WTC11 (cell line): ENCODE measurements at places on chromosomes 5 and 9. TPM values are rescaled to one million over a fixed set of nuclear protein-coding genes. Genes with fewer than 3 reads are reported as not detected.

DNA sequence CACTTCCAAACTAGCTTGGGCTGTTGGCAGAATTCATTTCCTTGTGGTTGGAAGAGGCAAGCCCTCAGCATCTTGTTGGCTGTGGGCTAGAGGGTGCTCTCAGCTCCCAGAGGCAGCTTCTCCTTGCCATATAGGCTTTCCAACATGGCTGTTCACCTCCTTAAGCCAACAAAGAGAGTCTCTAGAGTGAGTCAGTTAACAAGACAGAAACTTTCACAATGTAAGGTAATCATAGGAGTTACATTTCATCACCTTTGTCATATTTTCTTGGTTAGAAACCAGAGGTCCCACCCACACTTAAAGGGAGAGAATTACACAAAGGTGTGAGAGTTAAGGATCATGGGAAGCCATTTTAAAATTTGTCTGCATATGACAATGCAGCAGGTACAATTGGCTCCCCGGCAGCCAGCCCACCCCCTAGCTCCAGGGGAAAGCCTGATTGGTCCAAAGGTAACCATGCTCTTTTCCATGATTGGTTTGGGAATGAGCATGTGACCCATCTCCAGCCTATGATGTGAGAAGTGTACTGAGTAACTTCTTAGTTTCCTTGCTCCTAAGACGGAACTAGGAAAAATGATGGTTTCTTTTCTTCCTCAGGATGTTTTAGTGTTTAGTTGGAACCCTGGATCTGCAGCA is 109.8 kb upstream of the MSX2 start:
- DNase-seq, result no peak

DNA sequence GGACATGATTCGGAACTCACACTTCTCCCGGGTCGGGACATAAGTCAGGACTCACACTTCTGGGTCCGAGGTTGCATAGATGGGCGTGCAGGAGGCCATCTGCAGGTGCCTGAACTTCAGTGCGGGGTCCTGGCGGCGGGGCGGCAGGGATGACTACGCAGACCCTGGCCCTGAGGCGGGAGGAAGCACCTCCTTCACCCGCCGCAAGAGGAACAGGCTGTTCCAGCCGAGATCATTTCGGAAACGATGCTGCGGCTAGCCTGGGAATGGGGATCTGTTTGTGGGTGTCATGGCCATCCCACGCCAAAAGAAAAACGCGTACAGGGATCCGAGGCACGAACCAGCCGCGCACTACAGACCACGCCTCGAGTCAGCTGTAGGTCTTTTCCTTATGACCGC is 196.6 kb downstream of the TTLL11 start:
- no peak for DNase-seq

DNA sequence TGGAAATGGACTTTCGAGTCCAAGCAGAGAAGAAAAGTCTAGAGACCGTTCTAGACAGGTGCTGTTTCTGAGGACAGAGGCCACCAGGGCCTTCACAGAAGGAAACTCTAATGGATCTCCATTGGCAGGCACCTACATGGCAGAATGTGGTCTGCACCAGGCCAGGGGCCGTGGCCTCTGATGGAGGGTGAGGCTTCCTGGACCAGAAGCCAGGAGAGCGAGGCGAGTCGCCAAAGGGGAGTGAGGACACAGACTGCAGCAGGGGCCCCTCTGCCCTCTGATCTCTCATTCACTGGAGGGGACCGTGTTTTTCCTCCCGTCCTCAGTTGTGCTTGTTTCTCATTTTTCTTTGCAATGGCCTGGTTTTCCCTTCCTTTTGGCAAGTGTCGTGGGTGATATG is 41.1 kb downstream of the ALG2 start:
- DNase-seq, result no peak

DNA sequence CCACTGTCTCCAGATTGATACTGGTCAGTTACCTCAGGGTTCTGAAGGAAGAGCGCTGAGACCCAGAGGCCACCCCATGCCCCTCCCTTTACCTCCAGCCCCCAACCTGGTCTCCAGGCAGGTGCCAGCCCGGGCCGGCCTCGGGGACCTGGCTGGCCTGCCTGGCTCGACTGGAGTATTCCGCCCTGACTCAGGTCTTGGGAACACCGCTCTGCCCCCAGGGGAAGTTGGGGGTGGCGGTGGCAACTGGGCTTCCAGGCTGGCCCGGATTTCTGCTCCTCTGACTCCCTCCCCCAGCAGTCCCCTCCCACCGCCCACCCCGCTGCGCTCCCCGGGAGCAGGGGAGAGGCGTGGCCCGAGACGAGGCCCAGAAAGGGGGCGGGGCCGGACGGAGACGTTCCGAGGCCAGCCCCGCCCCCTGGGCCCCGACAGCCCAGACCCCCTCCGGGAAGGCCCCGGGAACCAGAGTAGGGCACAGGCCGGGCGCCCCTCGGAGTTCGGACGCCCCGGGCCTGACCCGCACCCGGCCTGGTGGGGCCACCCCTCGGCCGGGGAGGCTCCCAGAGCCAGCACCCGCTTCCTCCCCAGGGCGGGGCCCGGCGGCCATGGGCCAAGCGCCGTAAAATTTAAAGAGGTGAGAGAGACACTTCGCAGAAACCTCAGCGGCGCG is 82.5 kb upstream of the ZBTB43 start:
- DNase-seq, result peak; percentile 88

GRCh38 chr5:159187719-159188118 is 21.6 kb downstream of the RNF145 start:
- no peak for DNase-seq

- no peak for DNase-seq
These were observed 519.9 kb downstream of the SEMA5A start for GRCh38 chr5:9025942-9026341.

DNA sequence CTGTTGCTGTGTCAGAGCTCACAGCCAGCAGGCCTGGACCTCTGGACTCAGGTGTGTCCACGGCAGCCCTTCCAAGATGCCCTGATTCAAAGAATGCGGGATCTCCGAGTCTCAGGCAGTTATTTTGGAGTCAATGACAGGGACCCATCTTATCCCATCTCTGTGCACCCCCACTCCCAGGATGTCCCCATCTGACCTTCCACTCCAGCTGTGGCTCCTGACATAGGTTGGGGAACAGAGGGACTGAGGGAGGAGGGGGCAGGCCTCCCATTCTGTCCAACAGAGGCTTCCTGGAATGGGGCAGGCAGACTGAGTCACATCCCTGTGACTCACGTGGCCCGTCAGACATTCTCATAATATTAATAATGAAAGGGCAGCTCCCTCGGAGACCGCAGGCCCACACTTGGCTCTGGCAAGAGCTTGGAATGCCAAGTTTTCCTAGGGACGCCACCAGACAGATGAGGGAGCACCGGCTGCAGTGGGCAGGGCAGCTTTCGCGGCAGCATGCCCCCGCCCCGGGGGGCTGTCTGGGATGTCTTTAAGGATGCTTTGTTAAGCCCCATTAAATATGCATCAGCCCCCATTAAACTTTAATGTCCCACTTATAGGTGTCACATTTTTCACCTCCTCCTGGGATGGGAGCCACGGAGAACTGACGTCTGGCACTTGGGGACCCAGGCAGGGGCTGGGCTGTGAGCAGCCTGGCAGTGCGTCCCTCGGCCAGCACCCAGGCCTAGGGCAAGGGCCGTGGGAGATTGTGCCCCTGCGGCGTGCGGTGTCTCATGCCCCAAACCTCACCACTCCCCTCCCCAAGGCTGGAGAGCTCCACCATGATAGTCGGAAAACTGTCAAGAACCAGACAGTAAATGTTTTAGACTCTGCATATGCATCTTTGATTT is 23.6 kb upstream of the FIBCD1 start:
- DNase-seq, result no peak

The GPR151 gene
- not detected in 3 replicates for total RNA-seq

DNA sequence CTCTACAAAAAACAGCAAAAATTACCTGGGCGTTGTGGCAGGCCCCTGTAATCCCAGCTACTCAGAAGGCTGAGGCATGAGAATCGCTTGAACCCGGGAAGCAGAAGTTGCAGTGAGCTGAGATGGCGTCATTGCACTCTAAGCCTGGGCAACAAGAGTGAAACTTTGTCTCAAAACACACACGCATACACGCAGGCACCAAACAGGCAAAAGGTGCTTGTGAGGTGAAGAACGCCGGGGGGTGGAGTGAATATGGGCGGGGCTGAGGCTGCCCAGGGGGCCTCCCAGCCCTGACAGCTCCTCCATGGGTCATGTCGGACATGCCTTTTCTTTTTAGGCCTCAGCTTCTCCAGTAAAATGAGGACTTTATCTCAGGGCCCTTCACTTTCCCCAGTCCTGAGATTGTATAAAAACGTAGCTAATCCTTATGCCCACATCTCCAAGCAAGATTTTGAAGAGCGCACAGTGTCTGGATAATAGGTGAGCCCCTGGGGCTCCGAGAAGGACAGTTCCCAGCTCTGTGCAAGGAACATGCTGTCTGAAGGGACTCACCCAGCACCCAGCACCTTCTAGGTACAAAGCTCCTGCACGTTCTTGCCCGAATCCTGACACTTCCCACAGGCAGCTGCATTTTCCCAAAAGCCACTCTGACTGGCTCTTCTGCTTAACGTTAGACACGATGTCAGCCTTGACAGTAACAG is 168.3 kb downstream of the COL23A1 start:
- DNase-seq, result no peak

The TRIM7 gene
- total RNA-seq, result 0.64 to 1.4 TPM (median 0.98 TPM) in 3 replicates

DNA sequence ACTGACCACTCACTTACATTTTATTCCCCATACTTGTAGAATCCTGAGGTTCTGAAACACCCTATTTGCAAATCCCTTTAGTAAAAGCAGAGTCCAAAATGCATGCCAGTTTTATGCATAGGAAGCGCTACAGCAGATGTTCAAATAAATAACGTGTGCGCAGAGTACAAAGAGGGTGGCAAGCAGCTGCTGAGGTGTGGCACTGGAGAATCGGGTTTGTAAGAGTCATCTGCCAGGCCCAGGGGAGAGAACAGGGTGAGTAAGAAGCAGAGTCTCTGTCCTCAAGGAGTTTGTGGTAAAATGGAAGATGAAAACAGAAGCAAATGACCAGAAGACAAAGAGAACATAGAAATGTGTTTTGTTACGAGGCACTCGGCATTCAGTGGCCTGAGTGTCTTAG is 288.8 kb downstream of the GLIS3 start:
- DNase-seq, result no peak

The LCN1 gene
- not detected in 3 replicates for total RNA-seq

The HTR4 gene
- not detected in 3 replicates for total RNA-seq

- DNase-seq, result no peak
These were observed 81.0 kb upstream of the EQTN start for GRCh38 chr9:27377811-27378456.

The IFNB1 gene
- not detected in 3 replicates for total RNA-seq

- no peak for DNase-seq
These were observed 419.7 kb downstream of the CHSY3 start for GRCh38 chr5:130323804-130324454.

DNA sequence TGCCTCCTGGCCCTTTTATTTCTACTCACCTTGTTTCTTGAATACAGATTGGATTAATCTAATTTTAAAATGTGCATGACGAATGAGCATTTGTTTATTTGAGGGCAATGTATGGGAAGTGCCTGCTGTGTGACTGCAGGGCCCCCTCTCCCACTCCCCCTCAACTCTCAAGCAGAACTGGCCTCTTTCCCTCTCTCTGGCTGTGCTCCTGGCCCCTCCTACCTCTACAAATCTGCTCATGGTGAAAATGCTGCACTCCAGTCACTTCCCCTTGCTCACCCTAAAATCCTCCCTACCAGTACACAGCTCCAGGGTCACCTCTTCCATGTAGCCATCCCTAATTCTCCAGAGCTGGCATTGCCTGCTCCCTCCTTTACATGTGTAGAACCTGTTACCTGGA is 17.2 kb upstream of the NDST1 start:
- no peak for DNase-seq

The SLC25A2 gene
- total RNA-seq, result 0.24 TPM in 1 of 3 replicates, not detected in the others

- no peak for DNase-seq
These were observed 21.3 kb downstream of the FGF1 start for GRCh38 chr5:142664636-142665035.

DNA sequence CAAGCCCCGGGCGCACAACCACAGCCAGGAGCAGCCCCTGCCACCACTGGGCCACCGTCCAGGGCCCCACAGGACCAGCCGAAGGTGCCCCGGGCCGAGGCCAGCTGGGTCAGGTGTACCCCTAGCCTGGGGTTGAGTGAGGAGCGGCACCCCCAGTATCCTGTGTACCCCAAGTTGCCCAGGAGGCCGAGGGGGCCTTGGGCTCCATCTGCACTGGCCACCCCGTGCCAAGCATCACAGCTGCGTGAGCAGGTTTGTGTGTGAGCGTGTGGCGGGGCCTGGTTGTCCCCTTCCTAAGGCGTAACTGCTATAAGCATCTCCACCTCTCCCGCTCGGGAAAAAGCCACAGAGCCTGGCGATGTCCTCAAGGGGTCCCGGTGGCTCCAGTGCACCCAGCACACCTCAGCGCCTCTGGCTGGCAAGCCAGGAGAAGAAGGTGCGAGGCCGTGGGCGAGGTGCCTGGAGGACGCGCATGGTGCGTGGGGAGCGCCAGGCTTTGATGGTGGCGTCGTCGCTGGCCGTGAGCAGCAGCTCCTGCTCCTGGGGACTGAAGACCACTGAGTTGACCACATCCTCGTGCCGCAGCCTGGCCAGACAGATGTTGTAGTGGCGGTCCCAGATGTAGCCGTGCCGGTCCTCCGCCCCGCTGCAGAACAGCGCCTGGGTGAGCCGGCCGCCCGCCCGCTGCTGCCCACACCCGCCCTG is 3.9 kb downstream of the FBXW5 start:
- DNase-seq, result no peak

The GRXCR2 gene
- total RNA-seq, result not detected in 3 replicates

The SNCAIP gene
- total RNA-seq, result 9.2 to 10.0 TPM (median 9.7 TPM) in 3 replicates

The IFNA2 gene
- total RNA-seq, result not detected in 3 replicates

The GZMA gene
- total RNA-seq, result not detected in 3 replicates

The GRIN1 gene
- 4.0 to 6.6 TPM (median 4.1 TPM) in 3 replicates for total RNA-seq

GRCh38 chr5:124865603-124866354 is 119.3 kb upstream of the ZNF608 start:
- no peak for DNase-seq

- DNase-seq, result no peak
These were observed 773.0 kb downstream of the MTRR start for GRCh38 chr5:8641786-8642505.

DNA sequence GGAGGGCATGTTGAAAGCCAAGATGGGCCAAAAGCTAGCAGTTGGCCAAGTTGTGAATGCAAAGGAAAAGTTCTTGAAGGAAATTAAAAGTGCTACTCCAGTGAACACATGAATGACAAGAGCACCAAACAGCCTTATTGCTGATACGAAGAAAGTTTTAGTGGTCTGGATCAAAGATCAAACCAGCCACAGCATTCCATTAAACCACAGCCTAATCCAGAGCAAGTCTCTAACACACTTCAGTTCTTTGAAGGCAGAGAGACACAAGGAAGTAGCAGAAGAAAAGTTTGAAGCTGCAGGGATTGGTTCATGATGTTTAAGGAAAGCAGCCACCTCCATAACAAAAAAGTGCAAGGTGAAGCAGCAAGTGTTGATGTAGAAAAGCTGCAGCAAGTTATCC is 71.6 kb downstream of the ERCC6L2 start:
- DNase-seq, result no peak

- DNase-seq, result no peak
These were observed 64.5 kb downstream of the PTPRD start for GRCh38 chr9:10548348-10548747.

The PCDHB9 gene
- total RNA-seq, result 1.6 to 2.3 TPM (median 1.7 TPM) in 3 replicates

The WHRN gene
- total RNA-seq, result 20.6 to 24.3 TPM (median 23.3 TPM) in 3 replicates

The NIM1K gene
- total RNA-seq, result 0.07 to 0.14 TPM in 2 of 3 replicates, not detected in the other

The PRELID2 gene
- total RNA-seq, result 10.0 to 16.2 TPM (median 14.5 TPM) in 3 replicates
